Stimulated activated CD4-positive, alpha-beta T cell treated with anti-CD3 and anti-CD28 coated beads, Interleukin-1b, Interleukin-23, amount 100 ng/mL, for 1 hour (primary cell): ENCODE measurements at places on chromosomes 5 and 9.

DNA sequence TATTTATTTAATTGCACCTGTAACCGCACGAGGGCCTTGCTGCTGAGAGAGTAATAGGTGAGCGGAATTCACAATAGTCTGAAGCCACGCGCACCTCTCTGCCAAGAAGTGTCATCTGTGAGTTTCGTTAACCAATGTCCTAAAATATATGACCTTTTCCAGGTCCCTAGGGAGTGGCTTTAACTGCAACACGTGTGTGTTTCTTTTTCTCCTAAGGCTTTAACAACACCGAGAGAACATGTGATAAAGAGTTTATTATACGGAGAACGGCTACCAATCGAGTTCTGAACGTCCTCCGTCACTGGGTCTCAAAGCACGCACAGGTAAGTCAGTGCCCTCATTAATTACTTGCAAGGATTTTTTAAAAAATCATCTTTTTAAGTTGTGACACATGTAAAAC lies 53.2 kb upstream of the CKMT2 start:
- no peak for DNase-seq

GRCh38 chr9:2411459-2412215 lies 209.9 kb upstream of the VLDLR start:
- no peak for DNase-seq

DNA sequence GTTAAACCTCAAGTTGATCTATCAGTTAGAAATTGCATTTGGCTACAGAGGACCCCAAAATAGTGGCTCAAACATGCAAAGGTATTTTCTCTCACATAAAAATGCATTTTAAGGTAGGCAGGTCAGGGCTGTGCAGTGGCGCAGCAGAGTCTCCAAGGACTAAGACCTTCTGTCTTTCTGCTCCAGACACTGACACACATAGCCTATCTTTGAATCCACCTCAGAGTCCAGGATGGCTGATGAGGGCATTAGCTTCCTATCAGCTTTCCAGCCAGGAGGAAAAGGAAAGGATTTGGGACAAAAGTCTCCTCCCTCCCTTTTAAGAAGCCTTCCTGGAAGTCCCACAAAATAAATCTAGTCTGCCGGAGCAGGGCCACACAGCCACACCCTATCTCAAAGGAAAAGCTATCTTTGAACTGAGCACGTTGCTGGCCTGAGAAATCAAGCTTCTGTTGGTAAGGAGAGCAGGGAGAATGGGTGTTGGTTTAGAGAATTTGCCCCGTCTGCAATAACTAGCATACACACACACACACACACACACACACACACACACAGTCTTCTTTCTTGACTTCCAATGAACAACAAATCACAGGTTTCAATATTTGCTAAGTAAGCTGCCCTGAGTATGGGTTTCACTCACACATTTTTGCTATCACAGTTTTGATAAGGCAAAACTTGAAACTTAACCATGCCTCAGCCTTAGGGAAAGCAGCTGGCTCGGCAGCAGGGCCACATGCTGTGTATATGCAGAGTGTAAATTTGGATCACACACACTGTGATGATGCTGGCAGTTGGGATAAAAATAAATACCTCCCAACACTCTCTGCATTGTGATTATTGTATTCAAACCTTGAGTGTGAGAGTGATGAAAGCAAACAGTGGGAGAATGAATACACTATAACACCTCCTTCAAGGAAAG lies 116.6 kb upstream of the MAP3K1 start:
- DNase-seq: no peak

GRCh38 chr5:6049662-6050061 lies 328.7 kb downstream of the MED10 start:
- DNase-seq: no peak

- no peak for DNase-seq
Observed at GRCh38 chr9:109313351-109313750, 7.5 kb downstream of the EPB41L4B start.

GRCh38 chr5:128538250-128539037 lies 399 bp upstream of the FBN2 start:
- DNase-seq: no peak

GRCh38 chr5:142072488-142072887 lies 36.1 kb upstream of the NDFIP1 start:
- no peak for DNase-seq

- no peak for DNase-seq
Observed at GRCh38 chr5:159899067-159900049, 16.9 kb upstream of the ADRA1B start.

GRCh38 chr5:132754947-132755346 lies 7.7 kb downstream of the CCNI2 start:
- no peak for DNase-seq

DNA sequence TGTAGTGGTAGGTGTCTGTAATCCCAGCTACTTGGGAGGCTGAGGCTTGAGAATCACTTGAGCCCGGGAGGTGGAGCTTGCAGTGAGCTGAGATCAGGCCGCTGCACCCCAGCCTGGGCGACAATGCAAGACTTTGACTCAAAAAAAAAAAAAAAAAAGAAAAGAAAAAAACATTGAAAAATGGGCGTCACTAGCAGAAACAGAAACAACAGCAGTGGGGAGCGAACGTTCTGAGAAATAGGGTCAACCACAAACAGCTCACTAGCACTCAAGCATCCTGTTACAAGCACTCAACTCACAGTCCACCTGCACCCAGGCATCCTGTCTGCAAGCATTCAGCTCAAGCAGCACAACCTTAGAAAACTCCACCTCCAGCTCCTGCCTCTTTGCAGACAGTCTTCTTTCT lies 17.2 kb downstream of the TRIM14 start:
- DNase-seq: no peak

GRCh38 chr9:16099732-16100536 lies 547.1 kb downstream of the CCDC171 start:
- DNase-seq: no peak

DNA sequence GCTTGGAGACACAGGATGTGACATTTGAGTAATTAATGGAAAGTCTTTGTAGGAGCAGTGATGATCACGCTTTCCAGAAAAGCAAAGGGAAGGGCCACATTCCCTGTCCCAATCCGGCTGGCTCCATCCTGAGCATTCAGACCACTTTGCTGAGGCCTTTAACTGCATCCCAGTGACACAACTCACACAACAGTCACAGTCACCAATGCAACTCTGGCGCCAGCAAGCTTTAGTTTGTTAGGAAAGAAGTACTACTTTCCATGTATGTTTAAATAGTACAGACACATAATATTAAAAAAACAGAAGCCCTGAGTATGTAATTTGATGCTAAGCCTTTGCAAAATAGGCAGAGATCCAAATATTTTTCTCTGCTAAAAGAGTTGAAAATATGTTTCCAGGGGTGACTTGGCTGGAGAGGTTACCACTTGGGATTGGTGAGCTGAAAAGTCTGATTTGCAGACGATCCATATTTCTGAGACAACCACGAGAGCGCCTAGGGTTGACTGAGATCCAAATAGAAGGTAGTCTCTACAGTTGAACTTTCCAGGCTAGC lies 31.7 kb upstream of the GAS1 start:
- no peak for DNase-seq

GRCh38 chr5:141496038-141496437 lies 7.2 kb downstream of the PCDHGC5 start:
- DNase-seq: no peak

- no peak for DNase-seq
Observed at GRCh38 chr5:149370878-149371277, 8.2 kb downstream of the IL17B start.

DNA sequence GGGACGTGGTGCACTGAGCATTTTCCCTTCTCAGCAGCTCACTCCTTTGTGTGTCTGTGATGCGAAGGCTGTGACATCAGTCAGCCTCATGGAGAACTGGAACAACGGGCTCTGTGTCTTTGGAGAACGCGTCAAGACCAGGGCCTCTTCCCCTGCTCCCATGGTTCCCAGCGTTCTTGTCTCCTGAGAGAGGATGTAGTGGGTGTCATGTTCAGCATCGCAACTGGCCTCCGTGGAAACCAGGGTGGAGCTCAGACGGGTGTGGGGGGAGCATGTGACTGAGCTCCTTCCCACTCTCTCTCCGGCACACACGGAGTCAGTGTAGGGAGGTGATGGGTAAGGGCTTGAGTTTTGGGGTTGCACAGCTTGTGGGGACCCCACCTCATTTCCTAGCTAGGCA lies 59.7 kb downstream of the TENT4A start:
- no peak for DNase-seq

GRCh38 chr9:75891277-75891741 lies 836 bp downstream of the PCSK5 start:
- DNase-seq: no peak

DNA sequence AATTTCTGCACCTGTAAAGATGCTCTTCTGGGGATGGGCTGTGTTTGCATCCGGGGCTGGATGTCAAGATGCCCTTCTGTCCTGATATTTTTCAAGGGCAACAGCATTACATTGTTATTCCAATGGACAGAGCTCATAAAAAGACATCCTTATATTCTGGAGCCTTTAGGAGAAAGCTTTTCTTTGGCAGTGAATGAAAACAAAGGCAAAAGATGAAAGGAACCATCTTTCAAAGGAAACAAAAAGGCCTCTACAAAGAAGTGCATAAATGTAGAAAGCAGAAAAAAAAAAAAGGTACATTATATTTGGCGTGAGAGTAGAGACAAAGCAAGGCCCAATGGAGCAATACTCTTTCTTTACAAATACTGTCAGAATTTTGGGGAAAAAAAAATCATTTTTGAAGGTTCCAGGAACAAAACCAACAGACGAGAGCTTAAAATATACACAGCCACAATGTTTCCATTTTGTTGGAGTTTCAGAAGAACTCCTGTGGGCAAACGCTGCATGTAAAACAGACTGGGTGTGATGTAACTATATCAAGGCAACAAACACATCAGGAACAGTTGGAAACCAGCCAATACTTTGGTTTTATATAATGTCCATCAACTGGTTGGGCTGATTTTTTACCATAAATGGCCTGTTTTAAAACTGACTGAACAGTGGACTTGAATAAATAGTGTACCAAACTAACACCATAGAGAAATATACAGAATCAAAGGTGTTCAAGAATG lies 885.6 kb upstream of the DMAC1 start:
- DNase-seq: no peak

DNA sequence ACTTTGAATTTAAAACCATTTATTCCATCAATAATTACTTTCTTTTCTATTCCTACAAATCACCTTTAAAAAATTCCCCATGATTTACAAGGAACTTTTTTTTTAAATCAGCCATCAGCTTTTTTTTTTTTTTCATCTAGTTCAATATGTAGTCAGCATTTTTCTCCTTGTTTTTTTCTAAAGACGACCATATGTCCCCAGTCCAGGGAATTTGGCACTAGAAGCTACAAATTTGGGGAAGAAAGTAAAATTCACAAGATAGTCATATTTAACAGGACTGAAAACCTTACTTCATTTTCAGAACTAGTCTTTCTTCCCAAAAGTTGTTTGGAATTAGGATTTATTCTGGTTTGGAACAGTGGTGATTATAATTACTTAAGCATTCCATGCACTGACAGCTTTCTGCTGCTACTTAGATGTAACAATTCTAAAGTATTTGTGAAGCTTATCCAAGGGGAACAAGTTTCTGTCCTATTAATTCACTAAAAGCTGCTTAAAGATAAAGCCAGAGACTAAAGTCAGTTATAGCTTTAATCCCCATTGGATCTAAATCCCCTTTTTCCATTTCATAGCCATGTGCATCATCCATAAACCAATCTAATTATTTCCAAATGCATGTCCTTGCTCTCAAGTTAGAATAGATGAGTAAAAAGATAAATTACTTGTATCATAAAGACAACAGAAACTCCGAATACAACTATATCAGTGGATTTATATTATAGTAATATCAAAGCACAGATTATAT lies 7.4 kb upstream of the SNCAIP start:
- DNase-seq: no peak

GRCh38 chr9:128310461-128310860 lies 11.8 kb downstream of the TRUB2 start:
- DNase-seq: no peak

GRCh38 chr9:17625644-17626388 lies 47.0 kb downstream of the SH3GL2 start:
- DNase-seq: no peak

DNA sequence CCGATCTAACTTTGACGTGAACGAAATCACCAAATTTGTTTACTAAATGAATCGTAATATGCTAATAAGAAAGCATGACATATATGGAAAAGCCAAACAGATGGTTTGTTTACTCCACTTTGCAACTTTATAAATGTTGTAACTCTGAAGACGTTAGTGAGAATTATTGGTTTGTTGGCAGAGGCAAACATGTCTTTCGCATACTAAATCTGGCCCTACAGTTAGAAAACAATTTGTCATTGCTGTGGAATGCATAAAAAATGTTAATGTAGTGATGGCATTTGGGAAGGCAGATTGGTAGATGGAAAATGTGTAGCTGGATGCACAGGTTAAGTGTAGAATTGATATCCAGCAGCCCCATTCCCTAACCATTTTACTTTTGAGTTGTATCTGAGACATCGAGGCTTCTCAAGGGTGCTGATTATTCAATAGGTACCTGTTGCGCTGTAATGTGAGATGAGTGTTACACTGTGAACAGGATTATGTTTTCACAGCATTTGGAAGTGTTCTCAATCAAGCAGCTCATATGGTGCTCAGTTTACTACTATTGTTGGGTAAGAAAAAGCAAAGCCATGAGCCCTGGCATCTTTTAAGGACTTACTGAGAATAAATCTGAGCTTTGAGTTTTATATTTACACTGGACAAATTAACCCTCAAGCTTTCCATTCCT lies 444.8 kb downstream of the BNC2 start:
- DNase-seq: no peak

- no peak for DNase-seq
Observed at GRCh38 chr5:75048457-75048953, 3.9 kb downstream of the GCNT4 start.

GRCh38 chr5:156181656-156182055 lies 145.3 kb upstream of the SGCD start:
- DNase-seq: no peak

DNA sequence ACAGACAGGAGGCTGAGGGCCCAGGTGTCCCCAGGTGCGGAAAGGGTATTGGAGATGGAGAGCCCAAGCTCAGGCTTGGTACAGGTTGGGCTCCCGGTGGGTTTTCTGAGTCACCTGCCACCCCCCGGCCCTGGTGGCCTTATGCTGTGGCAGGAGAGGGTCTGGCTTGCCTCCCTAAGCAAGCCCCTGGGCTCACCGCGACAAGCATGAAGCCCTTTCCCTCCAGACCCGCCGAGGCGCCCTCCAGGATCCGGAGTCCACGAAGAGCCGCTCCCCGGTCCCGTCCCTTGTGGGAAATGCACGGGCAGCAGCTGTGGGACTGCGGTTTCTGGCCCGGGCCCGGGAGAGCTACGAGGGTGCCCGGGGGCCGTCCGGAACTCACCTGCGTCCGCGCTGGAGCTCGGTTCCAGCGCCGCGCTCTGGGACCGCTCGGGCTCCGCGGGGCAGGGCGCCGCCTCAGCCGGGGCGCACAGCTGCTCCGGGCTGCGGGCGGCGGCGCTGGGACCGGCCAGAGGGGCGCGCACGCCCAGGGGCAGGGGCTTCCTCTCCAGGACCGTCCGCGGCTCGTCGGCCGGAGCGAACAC lies 757 bp downstream of the SAPCD2 start:
- no peak for DNase-seq

- no peak for DNase-seq
Observed at GRCh38 chr5:173513521-173513991, 102.9 kb downstream of the BOD1 start.

DNA sequence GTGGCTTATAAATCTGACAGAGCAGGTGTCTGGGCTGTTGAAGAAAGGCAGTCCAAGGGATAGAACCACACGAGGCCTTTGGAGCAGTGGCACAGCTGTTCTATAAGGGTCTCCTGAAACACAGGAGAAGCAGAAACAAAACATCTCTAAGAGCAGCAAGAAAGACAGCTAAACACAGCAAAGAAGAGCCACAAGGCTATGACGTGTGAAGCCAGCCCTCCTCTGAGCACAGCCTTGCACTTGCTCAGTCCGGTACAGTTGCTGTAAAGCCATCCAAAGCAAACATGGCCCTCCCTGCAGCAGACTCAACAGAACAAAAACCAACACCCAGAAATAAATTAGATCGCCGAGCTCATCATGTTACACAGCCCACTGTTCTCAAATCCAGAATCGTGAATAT lies 2.6 kb upstream of the GZMK start:
- DNase-seq: no peak
